ENCODE measurements at places on chromosomes 2 and 18.
A peak's percentile ranks its signal among the peaks of the same experiment; 100 is the strongest.

- peak; percentile 52 for DNase-seq
These were observed 59.8 kb downstream of the MARCHF4 start for GRCh38 chr2:216312441-216312840.

DNA sequence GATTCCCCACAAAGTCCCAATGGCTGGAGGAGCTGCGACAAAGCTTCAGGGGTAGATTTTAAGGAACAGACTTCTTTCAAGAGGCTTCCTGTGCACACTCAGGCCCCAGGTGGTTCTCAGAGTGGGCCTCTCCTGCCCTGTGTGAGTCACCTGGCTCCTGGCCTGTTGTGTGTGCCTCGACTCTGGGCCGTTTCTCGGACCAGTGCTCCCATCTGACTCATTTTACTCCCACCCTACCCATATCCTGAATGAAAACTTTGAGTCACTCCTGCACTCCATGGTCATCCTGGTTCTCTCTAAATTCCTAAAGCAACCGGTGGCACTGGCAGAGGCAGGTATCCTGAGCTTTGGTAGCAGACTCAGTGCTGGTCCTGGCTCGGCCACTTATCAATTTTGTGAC lies 84.1 kb downstream of the CELF4 start:
- DNase-seq: no peak

DNA sequence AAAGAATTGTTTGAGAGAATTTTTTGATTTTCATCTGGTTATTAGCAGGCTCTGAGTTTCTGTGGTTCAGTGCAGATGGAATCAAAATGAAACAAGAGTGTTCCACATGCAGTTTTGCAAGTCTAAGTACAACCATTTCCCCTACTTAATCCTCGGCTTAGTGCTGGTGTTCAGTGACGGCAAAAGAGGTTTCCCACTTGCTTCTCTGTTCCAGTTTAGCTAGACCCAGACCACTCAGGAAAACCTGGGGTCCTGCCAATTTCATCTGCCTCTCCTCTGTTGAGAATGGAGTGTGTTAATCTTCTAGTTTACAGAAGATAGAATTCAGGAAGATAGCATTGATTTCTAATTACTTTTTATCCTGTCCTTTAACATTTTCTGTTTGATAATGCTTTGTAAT lies 996.2 kb upstream of the FANCL start:
- peak; percentile 1 for DNase-seq

DNA sequence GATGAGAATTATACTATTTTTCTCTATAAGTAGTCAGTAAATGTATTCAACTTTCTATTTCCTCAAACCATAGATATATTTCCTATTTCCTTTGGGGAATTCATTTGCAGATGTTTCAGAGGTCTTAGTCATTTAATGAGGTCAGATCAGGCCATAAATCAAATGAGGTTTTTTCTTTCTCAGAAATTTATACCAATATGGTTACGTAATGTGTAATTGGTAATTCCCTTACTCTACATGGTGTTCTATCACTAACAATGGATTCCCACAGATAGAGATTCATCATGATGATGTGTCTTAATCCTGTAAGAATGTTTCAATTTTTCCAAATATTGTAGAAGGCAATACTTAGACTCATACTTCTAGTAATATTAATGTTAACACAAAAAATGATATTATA lies 108.0 kb downstream of the DPP4 start:
- peak; percentile 51 for DNase-seq

GRCh38 chr2:17547737-17548136 lies 7.2 kb downstream of the VSNL1 start:
- DNase-seq: no peak

DNA sequence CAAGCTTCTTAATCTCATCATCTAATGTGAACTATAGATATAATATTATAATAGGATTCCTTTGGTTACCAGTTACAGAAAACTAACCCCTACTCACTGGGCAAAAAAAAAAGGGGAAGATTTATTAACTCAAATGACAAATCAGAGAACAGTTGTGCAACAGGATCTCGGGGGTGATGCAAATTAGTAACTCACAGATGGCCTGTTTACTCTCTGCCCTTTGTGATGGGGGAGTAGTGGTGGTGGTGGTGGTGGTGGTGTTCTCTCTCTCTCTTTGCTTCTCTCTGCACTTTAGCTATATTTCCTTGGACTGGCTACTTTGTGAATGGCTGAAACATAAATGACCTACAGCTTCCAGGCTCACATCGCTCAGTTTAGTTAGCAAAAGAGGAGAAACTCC lies 59.0 kb downstream of the TMEM247 start:
- DNase-seq: peak; percentile 21

- no peak for DNase-seq
These were observed 27.6 kb upstream of the UBE2E3 start for GRCh38 chr2:180952731-180953336.

DNA sequence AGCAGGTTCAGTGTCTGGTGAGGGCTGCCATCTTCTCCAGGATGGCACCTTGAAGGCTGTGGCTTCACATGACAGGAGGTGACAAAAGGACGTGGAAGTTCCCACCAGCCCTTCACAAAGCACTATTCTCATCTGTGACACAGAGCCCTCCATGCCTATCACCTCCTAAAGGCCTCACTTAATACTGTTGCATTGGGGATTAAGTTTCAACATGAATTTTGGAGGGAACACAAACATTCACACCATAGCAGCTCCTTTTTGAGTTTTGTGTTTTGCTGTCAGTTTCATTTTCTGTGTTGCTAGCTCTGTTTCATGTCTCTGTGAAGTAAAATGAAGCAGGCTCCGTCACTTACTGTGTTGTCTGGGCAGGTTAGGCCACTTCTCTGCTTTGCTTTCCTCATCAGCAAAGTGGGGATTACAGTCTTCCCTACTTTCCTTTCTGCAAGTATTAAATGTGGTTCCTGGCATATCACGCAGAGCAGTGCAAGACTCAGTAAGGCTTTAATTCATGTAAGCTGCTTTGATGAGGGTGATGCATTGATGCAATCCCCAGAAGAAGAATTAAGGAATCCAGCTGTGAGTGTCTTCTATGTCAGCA lies 31.6 kb downstream of the LIMS1 start:
- DNase-seq: peak; percentile 28

DNA sequence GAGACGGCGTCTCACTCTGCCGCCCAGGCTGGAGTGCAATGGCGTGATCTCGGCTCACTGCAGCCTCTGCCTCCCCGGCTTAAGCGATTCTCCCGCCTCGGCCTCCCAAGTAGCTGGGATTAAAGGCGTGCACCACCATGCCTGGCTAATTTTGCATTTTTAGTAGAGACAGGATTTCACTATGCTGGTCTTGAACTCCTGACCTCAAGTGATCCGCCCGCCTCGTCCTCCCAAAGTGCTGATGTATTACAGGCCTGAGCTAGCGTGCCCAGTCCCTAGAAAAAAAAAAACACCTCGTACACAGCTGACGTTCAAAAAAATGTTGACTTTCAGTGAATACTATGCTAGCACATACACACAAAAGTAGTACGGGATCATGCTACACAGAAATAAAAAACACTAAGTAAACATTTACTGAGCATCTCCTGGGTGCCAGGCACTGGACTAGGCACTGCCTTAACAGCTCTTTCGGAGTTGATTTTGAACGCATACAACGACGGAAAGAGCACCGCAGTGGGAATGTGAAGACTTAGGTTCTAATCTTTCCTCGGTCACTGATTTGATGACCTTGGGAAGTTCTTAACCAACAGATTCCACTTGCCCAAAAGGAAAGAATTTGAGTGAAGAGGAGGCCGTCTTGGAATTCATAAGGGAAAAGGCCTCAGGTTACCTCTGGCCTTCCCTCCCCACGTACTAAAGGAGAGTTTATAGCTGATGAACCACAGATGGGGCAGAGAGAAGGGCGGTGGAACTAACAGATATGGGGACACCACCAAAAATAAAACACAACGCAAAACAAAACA lies 1.1 kb downstream of the DNAJC27 start:
- no peak for DNase-seq

- DNase-seq: no peak
These were observed 820.5 kb upstream of the POU3F3 start for GRCh38 chr2:104033399-104033798.

GRCh38 chr2:119692954-119693353 lies 14.0 kb downstream of the TMEM177 start:
- DNase-seq: no peak

DNA sequence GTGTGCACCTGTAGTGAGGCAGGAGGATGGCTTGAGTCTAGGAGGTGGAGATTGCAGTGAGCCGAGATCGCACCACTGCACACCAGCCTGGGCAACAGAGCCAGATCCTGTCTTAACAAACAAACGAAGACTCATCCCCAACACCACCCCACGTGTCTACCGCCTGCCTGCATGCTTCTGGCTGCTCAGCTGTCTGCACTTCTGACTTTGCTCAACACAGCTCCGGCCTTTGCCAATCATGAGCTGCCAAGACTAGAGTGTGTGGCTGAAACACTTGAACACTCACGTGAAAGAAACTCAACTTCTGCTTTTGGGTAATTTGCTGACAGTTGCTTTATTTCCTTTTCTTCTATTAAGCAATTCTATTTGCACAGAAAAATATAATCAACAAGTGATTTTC lies 32.1 kb upstream of the SP3 start:
- DNase-seq: no peak

GRCh38 chr18:10565835-10566234 lies 40.0 kb downstream of the NAPG start:
- DNase-seq: no peak

GRCh38 chr2:144237830-144238627 lies 281.9 kb downstream of the ZEB2 start:
- no peak for DNase-seq

DNA sequence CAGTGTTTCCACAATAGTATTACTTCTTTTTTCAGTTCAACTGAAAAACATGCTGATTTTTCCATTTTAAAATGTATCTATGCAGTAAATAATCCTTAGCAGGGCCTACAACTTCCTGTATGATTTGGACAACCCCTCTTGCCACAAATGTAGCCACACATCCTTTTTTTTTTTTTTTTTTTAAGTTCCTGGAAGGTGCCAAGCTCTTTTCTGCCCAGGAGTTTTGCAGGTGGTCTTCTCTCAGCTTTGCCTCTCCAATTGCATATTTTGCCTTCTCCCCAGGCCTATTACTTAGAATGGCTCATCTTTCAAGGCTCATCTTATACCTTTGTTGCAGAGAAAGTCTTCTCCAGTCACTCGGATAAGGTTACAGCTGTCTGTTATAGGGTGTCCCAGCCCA lies 11.6 kb downstream of the KLHL14 start:
- DNase-seq: no peak

DNA sequence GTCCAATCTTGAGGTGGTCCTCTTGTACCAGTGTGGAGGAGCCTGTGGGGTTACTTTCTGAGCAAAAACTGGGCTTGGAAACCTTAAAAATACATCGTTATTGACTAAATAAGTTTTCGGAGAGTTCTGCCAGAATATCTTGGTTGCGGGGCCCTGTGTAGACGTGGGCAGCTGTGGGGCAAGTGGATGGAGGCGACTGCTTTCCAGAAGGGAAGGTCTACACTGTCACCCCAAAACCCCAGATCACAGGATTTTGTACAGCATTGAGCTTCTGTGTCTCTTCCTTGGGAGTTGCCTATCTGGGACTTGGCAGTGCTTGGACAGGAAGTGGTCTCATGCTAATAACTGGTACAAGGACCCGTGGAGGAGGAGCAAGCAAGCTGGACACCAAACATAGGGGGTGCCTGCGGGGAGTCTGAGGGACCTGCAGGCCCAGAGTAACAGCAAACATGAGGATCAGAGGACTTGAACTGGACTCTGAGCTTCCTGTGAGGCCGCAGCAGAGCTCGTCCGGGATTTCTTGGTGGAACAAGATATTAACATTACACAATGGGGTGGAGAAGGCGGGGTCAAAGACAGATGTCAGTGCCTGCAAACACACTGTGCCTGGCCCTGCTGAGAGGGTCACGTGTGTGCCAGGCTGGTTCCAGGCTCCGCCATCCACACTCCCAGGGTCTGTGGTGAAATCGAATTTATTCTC lies 48.0 kb upstream of the CTLA4 start:
- DNase-seq: no peak

DNA sequence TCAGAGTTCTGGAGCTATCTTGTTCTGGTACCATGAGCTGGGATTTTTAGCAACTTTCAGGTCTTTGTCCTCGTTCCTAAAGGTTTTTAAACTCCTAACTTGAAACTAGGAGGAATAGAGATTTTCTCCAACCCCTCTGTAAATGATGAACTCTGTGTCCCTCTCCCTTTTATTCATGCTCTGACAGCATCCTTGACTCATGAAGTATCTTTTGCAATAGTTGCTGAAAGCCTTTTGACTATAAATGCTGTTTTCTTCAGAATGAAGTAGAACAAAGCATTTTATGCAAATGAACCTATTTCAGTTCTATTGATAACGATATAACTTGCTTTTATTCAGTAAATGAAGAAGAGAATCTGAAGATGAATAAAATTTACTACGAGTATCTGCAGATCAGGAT lies 17.0 kb upstream of the MAPRE2 start:
- DNase-seq: no peak

DNA sequence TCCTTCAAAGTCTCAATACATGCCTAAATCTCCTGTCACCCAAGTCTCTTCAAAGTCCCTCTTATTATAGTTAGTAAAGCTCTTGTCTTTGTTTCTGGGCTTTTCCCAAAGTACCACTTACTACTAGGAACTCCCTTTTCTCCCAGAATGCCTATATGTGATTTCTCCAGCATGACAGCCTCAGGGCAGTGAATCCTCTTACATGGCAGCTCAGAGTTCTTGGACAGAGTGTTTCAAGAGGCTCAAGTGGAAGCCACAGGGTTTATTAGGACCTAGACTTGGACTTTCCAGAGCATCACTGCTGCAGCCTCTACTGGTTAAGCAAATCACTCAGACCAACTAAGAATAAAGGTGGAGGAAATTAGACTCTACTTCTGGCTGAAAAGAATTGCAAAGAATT lies 98.9 kb downstream of the CSRNP3 start:
- DNase-seq: no peak

DNA sequence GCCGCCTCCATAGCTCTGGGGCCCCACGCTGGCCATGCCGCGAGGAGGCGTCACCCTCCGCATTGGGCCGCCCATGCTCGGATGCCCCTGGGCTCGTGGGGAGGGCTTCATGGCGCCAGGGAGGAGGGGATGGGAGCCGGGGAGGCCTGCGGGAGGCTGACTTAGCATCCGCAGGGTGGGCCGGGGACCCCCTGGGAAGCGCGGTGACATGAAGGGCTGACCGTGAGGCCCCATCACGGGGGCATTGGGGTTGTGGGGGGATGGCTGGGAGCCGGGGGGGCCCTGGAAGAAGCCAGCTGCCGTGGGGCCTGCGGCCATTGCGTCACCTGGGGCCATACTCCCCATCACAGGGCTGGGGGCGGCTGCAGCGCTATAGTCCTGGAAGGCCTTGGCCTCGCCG lies 26.0 kb upstream of the ANKRD62 start:
- no peak for DNase-seq

GRCh38 chr2:193154076-193154475 lies 959.3 kb upstream of the TMEFF2 start:
- DNase-seq: no peak

Measured in fibroblast of skin of right quadriceps (primary cell).